GM13976 (cell line): ENCODE measurements at places on chromosomes 16 and 17.

DNA sequence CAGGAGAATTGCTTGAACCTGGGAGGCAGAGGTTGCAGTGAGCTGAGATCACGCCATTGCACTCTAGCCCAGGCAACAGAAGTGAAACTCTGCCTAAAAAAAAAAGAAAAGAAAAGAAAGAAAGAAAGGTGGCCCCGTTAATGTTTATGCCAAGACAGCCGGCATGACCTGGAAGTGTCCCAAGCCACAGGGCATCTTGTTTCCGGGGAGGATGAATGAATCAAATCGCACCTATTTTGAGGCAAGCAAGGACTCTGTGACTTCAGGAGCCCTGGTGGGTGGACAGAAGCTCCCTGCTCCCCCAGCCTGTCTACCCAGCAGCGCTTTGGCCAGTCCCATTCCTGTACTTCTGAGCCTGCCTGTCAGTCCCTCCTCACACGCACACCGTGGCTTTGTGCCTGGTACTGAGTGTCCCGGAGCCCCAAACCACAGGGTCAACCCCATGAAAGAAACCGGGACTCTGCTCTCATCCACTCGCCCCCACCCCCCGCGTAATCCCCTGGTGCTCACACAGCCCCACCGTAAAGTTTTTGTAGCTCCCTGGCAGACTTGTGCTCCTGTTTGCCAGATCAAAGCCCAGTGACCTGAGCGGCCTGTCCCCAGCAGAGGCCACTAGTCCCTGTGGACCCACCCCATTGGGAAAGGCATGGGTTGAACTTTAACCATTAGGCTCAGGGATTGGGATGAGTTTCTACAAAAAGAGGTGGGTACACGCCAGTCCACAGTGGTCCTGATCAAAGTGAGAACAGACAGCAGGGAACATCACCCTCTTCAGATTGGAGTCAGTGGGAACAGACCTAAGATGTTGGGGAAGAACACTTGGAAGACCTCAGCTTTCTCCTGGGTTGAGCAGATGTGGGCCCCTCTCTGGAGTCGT is 19.3 kb downstream of the CD2BP2 start:
- no peak for DNase-seq

DNA sequence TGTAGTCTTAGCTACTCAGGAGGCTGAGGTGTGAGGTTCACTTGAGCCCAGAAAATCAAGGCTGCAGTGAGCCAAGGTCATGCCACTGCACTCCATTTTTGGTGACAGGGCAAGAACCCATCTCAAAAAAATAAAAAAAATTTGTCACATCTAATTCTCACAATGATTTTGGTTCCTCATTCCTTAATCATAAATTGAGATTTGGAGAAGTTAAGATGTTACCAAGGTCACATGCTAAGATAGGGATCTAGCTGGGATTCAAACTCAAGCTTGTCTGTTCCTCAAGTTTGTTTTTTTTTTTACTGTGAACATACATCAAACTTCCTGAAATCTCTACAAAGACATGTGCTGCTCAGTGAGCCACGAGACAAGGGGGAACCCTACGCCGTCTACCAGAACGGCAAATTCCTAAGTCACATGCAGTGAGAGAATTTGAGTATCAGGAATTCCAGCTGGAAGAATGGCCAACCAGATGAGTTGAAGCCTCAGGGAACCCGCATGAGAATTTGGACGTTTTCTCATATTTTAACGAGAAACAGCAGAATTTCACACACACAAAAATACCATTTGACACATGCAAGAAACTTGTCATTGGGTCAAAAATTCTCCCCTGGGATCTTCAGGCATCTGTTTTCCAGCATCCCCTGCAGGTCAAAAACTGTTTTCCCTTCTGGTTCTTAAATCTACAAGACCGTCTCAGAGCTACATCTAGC is 414.1 kb upstream of the GOT2 start:
- DNase-seq, result no peak

DNA sequence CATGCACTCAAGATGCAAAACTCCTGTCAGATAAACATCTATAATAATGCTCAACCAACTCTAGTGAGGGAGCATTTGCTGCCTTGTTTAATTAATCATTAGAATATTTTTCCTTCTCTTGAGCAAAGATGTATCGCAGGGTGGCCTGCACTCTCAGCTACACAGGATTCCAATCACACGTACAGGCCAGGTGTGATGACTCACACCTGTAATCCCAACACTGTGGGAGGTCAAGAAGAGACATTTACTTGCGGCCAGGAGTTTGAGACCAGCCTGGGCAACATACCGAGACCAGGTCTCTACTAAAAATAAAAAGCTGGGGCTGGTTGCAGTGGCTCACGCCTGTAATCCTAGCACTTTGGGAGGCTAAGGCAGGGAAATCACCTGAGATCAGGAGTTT is 49.1 kb downstream of the ARHGAP17 start:
- no peak for DNase-seq

- no peak for DNase-seq
Measured at GRCh38 chr16:86376837-86377236, 133.5 kb upstream of the FOXF1 start.

- peak; percentile 84 for DNase-seq
Measured at GRCh38 chr16:58025351-58026138, at the start of gene MMP15. Gene MMP15 (plus strand): TSS chr16:58025754. CDS start chr16:58026351, 597 bp downstream.

GRCh38 chr17:37391146-37391545 is 15.4 kb downstream of the C17orf78 start:
- no peak for DNase-seq

GRCh38 chr17:35342276-35342675 is 31.1 kb downstream of the SLFN11 start:
- no peak for DNase-seq

GRCh38 chr16:1706386-1707192 is 594 bp downstream of the MAPK8IP3 start:
- DNase-seq, result peak; percentile 71

DNA sequence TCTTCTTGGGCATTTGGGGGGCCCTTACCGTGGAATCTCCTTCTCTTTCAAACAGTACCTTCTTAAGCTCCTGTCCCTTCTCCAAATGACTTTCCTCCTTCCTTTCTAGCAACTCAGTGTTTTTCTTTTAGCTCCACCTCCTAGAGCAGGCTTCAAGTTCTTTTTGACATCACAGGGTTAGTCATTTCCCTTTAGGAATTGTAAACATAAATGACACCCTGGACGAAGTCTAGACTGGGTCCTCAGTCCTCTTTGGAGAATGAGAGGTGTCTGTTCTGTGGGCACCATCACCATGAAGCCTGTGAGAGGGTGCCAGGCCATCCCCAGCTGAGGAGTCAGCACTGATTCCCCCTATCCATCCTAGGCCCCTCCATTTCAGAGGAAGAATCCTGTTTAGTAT is 94.7 kb downstream of the SALL1 start:
- DNase-seq, result no peak

DNA sequence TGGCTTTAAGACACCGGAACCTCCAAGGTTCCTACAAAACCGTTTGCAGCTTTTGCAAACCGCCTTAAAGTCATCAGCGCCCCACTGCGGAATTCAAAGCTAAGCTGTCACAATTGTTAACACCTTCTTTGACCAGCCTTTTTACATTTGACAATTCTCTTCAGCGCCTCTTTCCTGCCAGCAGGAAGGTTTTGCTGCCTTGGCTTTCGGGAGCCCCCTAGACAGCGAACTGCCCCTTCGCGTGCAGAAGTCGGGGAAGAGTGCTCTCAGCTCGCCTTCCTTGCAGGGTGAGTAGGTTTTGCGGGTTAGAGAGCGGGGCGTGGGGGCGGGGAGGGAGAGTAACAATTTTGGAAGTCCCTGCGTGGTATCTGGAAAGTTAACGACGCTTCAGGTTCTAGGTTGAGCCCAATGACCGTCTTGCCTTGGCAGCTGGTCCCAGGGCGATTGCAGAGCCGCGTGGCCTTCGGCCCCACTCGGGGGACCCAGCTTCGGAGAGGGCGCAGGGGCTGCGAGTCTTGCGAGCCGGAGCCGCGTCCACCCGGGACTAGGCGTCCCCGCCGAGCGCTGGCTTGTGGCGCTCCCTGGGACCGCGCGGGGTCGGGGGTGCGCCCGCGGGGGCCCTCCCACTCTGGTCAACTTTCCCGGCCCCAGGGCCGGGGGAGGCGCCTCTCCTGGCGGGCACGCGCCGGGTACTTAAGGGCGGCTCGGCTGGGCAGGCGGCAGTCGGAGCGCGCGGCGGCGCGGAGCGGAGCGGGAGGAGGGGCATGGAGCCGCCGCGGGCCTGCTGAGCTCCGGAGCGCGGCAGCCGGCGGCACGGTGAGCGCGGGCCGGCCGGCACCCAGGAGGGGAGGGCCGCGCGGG is at the start of gene HAS3:
Gene HAS3 (plus strand): TSS at position 153 of the 861 bp plus-strand sequence. CDS start 3,743 bp downstream, outside the sequence.
- DNase-seq, result peak; percentile 78

- no peak for DNase-seq
Measured at GRCh38 chr17:44033861-44034408, 19.2 kb upstream of the TMEM101 start.

DNA sequence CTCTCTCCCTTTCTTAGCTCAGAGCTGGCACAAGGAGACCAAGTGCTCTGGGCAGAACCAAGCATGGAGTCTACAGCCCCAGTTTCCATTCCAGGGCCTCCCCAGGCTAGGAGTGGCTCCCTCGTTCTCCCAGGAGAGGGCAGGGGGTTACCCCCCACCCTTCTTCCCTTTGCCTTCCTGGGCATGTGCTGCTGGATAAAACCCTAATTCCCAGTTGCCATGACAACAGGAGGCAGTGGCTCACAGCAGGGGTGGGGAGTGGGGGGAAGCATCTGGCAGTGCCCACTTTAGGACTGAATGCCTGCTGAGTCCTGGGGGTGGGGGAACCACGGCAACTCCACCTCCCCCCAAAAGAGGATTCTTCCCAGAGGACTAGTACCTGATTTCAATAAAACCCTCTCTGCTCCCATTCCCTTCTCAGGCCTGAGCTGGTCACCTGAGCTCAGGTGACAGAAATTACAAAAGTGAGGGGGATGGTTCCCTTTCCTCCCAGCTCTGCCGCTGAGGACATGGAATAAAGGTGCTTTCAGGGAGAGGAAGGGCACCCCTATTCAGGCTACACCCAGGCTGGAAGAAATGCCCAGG is 1.8 kb downstream of the MPP2 start:
- DNase-seq, result no peak

DNA sequence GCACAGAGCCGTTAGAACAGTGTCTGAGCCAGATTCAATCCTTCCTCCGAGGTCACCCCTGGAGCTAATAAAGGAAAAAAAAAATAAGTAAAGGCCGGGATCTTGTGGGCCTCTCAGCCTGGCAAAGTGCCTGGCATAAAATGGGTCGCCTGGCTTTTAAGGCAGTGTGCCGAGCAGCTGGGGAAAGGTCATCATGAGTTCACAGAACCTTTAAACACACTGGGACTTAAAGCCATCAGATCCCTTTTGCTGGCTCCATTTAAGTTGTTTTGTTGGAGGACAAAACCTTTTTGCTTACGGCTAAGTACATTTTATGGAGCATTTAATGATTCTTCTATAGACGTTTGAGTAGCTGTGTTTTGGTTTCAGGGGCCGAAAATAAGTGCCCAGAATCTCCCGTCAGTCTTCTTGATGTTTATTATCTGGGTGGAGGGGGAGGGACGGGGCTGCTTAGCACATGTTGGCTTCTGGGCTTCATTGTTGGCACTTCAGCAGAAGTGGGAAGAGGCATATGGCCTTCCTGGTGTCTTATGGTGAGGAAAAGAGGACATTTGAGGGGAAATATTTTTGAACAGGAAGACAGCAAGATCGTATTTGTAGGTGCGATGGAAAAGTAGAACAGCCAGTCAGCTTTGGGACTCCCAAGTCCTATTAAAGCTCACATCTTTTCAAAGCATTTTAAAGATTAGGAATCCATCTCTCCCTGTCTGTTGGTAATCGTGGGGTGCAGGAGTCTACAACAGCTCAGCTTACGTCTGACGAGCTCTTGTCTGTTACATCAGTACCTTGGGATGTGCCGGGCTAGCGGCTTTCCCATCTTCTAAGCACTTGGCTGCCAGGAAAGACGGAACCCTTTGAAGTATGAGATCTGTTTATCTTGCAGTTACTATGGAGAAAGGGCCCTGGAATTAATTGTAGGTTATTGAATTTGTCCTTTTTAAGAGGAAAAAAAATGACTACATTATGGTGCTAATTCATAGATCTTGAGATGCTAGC is 31.1 kb downstream of the RBFOX1 start:
- no peak for DNase-seq

DNA sequence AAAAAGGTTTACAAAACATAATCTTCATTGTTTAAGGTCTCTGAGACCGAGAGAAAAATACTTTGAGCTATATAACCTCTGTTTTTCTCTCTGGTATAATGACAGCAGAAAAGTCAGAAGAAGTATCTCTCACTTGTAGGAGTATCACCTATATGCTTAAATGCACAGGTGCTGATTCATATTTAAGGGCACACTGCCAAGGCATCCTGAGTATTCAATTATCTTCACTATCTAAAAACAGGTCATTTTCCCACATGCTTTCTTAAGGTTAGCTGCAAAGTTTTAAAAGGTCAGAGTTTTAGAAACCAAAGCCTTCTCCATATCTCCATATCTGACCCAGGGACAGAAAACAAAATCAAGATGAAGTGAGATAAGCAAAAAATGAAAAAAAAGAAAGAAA is 99.3 kb upstream of the C17orf78 start:
- DNase-seq, result no peak

GRCh38 chr17:41486809-41487530 is 2.7 kb downstream of the KRT36 start:
- peak; percentile 69 for DNase-seq

- DNase-seq, result no peak
Measured at GRCh38 chr17:28346199-28346580, 10.6 kb downstream of the TNFAIP1 start.

- DNase-seq, result no peak
Measured at GRCh38 chr16:73028721-73029361, 19.1 kb downstream of the ZFHX3 start.

DNA sequence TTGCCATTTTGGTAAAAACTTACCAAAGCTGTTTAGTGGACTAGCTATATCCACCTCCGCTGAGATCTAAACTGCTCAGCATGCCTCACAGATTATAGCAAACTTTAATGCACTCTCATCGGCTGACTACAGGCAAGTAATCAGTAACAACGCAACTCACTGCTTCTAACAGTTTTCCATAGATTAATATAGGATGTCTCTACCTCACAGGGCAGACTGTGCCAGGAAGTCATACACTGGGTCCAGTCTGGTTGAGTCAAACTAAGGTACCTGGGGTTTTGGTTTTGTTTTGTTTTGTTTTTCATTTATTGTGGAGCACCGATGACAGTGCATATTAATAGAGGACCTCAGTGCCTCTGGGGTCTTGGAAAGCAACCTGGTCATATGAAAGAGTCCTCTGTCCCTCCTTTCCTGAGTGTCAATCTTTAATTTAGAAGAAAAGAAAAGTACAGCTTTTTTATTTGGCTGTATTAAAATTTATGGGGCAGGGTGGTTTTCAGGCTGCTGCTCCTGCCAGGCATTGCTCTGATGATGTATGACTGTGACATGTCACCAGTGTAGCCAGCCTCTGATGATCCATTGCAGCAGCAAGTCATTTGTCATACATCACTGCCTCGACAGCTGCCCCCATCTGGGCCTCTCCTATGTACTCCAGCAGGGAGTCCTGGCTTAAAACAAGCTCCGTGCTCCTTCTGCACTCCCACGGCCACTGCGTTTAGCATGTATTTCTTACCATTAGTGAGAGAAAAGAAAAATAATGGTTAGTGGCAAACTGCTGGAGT is 854.1 kb downstream of the KCNJ2 start:
- DNase-seq, result no peak

GRCh38 chr17:60941028-60941427 is 263.4 kb downstream of the BCAS3 start:
- no peak for DNase-seq
